Central memory CD4-positive, alpha-beta T cell (primary cell): ENCODE measurements at places on chromosomes 3 and 15.

GRCh38 chr3:186075489-186075888 is 33.4 kb downstream of the ETV5 start:
- no peak for DNase-seq

DNA sequence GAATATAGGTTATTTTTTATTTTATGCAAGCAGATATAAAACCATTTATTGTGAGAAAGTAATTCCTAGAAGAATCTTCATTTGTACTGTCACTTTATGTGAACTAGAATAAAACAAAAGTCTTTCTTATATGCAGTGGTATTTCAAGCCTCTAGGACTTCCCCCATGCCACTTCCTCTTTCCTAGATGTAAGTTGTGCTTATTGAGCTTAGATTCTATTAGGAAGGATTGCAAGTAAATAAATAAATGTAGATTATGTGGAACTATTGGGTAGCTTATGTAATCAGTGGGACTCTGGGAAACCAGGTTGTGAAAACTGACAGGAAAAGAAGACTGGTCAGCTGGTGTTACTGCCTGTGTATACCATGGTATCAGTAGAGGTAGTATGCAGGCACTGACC is 169.7 kb downstream of the RSRC1 start:
- no peak for DNase-seq

- no peak for DNase-seq
Observed at GRCh38 chr3:119276680-119277079, 17.5 kb upstream of the ARHGAP31 start.

DNA sequence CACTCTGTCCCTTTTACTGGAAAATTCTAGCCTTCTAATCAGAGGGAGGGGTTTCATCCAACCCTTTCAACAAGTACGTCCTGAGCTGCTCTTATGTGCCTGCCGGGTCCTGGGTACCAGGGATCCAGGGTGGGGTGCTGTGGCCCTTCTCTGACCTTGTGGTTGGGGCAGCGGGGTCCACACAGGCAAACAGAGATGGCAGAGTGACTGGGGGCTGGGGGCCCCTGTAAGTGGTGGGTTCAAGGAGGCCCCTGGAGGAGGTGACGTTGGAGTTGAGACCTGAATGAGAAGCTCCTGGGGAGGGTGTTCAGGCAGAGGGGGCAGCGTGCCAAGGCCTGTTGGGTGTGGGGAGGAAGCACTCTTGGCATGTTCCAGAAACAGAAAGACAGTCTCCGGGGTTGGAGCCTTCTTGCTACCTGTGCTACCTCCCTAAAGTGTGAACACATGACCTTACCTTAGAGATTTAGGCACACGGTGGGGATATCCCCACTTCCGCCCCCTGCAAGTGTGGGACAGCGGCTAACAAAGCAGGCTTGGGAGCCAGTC is 78.1 kb downstream of the FBLN2 start:
- DNase-seq, result no peak

- no peak for DNase-seq
Observed at GRCh38 chr15:48914717-48915116, 36.8 kb downstream of the EID1 start.

- peak; percentile 98 for DNase-seq
Observed at GRCh38 chr15:70097321-70098152, at the start of gene TLE3. TLE3 (minus strand) TSS chr15:70097917; CDS start chr15:70096798, 1,119 bp downstream.
